ENCODE measurements at places on chromosomes 16 and 17.
A peak's percentile ranks its signal among the peaks of the same experiment; 100 is the strongest.

GRCh38 chr17:21042458-21043295, at the start of gene USP22:
USP22 (minus strand) TSS chr17:21043011; CDS start chr17:21042835, 176 bp downstream.
- DNase-seq = peak; percentile 94

DNA sequence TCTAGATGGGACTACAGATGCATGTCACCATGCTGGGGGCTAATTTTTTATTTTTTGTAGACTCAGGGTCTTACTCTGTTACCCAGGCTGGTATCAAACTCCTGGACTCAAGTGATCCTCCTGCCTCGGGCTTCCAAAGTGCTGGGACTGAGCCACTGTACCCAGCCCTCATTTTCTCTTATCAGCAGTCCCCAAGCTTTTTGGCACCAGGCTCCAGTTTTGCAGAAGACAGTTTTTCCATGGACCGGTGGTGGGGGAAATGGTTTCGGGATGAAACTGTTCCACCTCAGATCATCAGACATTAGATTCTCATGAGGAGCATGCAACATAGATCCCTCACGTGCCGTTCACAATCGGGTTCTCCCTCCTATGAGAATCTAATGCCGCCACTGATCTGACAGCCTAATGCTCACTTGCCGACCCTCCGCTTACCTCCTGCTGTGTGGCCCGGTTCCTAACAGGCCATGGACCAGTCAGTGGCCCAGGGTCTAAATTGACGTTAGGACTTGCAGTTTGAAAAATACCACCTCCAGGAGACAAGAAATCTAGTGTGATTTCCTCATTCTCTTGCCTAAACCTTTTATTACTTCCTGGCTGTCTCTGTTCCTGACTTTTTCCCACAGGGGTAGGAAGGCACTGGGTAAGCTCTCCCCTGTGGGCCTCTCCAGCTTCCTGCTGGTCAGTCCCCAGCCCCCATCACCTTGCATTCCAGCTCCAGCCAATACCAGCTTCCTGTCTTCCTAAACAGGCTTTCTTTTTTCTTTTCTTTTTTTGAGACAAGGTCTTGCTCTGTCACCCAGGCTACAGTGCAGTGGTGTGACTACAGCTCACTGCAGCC, 9.3 kb upstream of the CNP start:
- no peak for DNase-seq

GRCh38 chr16:25897702-25898101, 205.9 kb downstream of the HS3ST4 start:
- no peak for DNase-seq

DNA sequence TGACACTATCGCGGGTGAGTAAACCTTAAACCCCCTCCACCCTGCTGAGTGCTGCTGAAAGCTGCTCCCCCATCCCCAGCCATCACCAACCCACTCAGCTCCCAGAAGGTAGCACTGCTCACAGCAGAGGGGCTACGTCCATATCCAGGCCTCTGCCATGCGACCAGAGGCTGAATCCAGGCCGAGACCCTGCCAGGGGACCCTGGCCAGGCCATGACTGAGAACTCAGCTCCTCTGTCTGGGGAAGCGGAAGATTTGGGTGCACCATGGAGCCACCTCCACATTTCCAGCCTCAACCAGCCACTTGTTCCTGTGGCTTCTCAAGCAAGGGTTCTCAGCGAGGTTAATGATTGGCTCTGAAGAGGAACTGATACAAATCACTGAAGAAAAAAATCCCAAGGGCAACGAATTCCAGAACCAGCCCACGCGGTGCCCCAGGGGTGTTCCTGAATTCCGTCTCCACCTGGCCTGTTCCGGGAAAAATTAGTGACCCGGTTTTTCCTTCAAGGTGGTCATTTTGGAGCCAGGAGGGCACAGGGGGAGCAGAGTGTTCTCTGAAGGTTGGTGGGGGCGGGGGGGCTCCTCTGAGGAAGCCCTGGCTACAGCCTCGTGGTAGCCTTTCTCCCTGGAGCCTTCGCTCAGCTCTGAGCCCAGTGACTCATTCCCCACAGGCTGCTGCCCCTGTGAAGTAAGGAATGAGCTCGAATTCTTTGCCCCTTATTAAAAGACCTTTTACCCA, 9.3 kb upstream of the SLC16A5 start:
- DNase-seq = peak; percentile 77

DNA sequence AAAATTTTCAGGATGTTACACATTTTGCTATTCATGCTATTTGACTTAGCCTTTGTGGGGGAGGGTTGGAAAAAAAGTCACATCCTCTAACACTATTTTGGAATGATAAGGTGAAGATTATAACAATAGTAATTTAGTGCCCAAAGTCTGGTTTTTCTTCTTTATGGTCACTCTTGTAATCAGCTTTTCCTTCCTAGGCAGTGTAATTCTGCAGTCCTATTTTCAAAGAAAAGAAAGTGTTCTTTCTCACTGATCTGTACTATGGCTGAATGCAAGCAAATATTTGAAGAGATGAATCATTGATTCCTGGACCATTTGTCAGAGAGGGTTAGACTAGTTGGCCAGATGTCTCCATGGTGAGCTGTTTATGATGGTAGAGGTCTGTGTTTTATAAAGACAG, 8.4 kb downstream of the RSPRY1 start:
- DNase-seq = no peak

- no peak for DNase-seq
These were observed 87.0 kb upstream of the FBXO47 start for GRCh38 chr17:39054111-39054645.

DNA sequence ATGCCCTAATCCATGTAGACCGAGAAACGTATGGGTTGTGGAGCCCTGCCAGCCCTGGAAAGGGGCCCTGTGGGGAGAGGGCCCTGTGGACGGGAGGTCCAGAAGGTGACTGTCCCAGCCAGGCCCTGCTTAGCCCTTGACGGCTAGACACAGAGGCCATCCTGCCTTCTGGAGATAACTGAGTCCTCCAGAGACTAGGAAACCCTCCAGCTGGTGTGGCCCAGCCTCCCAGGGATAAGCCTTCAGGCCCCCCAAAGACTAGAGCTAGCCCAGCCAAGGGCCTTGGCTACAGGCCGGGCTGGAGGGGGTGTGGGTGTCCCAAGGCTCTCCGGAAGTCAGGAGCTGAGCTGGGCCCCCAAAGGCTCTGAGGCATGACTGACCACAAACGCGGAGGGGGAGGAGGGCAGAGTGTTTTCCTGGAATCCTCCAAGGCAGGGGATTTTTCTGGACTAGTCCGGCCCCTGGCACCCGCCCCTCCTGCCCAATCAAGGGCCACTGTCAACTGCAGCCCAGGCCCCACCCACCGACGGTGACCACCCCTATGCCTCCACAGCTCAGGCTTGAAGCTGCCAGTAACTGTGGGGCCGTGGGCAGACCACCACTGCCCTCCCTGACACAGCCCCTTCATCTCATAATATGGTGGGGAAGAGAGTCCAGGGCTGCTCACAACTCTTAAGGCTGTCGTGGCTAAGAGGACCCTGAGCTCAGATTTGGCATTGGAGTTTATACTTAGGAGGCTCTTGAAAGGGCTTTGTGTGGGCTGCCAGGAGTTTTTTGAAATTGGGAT, 885 bp upstream of the VASN start:
- DNase-seq = no peak

- DNase-seq = no peak
These were observed 338.3 kb downstream of the HAPSTR1 start for GRCh38 chr16:9429646-9430330.

DNA sequence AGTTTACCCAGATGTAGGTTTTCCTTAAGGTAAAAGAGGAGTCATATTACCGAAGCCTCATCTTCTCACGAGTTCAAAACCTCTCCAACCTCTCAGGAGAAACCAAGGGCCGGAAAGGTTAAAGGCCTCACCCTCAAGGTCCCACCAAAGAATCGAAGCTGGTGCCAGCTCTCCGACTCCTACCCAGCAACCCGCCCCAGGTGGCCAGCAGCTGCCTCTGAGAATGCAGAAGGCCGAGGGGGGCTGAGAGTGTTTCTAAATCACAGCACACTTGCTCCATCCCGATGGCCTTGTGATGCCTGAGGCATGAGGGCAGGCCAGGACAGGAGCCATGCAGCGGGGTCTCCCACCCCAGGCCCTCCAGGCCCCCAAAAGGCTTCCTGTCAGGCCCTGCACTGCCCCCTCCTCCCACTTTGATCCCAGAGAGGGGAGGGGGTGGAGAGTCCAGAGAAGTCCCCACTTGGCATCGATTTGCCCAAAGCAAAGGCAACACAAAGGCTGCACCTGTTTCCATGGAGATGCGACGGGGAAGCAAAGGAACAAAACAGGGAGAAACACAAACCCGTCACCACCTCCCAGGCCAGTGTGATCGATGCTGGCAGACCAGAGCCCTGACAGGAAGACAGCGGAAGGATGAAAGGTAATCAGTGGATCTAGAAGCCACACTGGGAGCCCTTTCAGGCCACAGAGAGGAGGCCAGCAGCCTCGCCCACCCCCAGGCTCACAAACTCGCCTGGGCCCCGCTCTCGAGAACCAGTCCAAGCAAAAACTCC, 39.0 kb downstream of the CUEDC1 start:
- no peak for DNase-seq

GRCh38 chr16:88769617-88770460, 15.2 kb downstream of the PIEZO1 start:
- DNase-seq = peak; percentile 89

DNA sequence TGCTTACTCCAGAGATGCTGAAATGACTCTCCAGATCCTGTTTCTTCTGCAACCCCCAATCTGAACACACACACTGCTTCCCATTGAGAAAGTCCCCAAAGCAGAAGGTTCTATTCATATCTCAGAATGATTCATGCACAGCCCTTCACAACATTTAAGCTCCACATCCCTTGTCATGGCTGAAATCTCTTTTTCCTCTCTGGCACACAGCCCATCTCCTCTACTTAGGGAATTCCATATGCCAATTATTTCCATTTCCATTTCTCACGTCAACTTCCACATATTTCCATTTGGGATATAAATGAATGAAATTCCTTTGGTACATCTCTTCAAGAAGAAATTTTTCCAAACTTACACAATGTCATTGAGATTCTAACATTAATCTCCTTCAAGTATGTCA, 119.6 kb downstream of the CDH11 start:
- DNase-seq = no peak

GRCh38 chr16:1155353-1156054, 2.6 kb downstream of the CACNA1H start:
- no peak for DNase-seq

- DNase-seq = no peak
These were observed 41.0 kb downstream of the TADA2A start for GRCh38 chr17:37447641-37448040.

DNA sequence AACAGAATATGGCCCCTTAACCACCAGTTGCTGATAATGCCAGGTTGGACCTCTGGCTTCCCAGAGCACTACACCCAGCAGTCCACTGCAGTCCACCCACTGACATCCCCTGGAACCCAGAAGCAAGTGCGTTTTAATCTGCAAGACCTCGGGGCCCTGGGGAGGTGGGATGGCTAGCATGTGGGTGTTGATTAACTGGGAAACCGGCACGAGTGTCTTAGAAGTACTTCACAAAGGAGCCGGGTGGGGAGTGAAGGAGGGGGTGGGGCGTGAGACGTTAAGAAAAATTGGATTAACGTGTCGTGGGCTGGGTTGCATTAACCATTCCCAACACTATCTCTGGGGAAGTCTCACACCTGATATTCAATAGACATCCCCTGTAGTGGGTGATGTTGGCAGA, 6.1 kb upstream of the HIC1 start:
- DNase-seq = no peak

GRCh38 chr16:51156807-51157200, 5.7 kb upstream of the SALL1 start:
- no peak for DNase-seq

GRCh38 chr17:75020331-75021110, 8.1 kb downstream of the MRPL58 start:
- no peak for DNase-seq

- DNase-seq = no peak
These were observed 116.4 kb downstream of the SPAG9 start for GRCh38 chr17:51004249-51004648.

DNA sequence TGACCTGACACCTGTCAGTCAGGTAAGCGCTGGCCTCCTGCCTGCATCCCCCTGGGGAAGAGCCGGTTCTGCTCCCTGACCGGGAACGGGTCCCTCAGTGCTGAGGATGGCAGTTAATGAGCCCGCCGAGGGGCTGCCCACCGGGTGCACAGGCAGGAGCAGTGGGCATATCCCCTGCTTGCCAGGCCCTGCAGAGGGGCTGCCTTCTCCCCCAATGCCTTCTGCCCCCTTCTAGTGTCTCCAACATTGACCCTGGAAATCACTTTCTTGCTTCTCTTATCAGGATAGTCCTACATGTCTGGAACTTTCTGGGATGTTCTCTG, 388.5 kb downstream of the SEC14L1 start:
- DNase-seq = no peak

- DNase-seq = no peak
These were observed 12.7 kb downstream of the RNF227 start for GRCh38 chr17:7903154-7904103.

DNA sequence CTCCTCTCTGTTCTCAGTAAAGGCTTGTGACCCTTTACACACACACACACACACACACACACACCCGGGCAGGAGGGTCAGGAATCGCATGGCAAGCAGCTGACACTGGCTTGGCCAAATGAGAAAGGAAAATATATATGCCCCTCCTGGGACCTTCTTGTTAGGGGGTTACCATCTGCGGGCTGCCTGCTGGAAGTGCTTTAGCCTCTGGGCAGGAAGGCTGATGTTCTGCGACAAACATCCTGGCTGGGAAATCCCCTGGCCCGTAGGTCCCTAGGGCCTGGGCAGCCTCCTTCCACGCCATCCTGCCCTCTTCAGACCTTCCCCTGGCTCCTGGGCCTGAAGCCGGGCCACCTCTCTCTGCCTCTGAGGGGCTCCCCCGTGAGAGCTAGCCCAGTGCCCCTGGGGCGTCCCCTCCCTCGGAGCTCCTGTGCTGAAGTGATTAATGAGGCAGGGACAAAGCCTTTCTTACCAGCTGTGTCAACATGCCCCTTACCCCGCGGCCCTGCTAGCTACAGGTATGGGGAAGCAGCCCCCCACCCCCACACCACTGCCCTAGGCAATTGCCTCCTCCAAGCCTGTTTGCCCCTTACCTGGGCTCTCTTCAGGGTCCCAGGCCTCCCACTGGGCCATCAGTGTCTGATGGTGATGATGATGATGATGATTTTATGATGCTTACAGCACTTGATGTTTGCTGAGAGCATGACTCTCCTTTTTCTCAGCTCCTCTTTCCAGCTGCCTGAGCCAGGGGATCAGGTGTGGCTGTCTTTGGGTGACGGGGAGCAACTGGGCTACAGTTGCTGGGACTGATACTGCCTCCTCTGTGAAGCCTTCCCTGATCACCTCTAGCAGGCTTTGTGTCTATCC, 32.8 kb upstream of the ETV4 start:
- DNase-seq = peak; percentile 60

DNA sequence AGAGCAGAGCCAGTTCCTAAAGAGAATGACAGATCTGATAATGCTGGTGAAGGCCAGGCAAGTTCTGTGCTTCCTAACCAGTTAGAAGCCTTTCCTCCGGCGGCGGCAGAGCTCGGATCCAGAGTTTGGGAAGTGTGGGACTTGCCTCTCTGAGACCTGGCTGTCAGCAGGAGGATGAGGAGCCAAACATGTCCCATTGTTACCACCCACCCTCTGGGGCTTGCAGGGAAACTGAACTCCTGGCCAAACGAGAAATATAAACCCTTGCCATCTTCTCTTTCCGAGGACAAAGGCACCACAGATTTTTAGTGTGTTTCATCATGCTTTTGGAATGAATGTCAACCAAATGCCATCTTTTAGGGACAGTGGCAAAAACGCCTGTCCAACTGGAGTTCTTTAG, 80.2 kb upstream of the SMURF2 start:
- no peak for DNase-seq

GRCh38 chr17:49362723-49363117, 670 bp upstream of the ZNF652 start:
- DNase-seq = no peak

Measured in GM20000 (cell line).